ENCODE measurements at places on chromosomes 6 and 20.
A peak's percentile ranks its signal among the peaks of the same experiment; 100 is the strongest.

DNA sequence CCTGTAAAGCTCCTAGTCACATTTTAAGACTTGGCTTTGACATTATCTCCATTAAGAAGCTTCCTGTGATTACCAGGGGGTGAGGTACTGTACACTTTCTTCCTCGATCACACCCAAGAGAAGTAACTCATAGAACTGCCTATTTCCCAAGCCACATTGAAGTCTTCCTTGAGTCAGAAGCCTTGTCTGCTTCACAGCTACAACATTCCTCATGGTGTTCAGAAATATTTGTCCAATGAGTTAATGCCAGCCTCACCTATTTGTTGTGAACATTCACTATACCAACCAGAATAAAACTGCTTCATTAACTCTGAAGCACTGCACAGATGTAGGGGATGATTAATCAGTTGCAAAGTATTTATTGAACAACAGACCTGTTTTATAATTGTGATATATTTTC is 622.3 kb downstream of the PTPRT start:
- DNase-seq, result no peak

GRCh38 chr6:93915961-93916360 is 496.6 kb upstream of the EPHA7 start:
- DNase-seq, result no peak

GRCh38 chr20:63739130-63740069 is at the start of gene SLC2A4RG:
Gene SLC2A4RG, plus strand, starts transcription at chr20:63739776. Its CDS starts 137 bp downstream, at chr20:63739913.
- peak; percentile 88 for DNase-seq

GRCh38 chr20:51469046-51469445 is 73.5 kb downstream of the NFATC2 start:
- no peak for DNase-seq
